Renal pelvis (tissue), 12 donors: ENCODE measurements at places on chromosomes 5 and 9. TPM values are rescaled to one million over a fixed set of nuclear protein-coding genes. Genes with fewer than 3 reads are reported as not detected.

DNA sequence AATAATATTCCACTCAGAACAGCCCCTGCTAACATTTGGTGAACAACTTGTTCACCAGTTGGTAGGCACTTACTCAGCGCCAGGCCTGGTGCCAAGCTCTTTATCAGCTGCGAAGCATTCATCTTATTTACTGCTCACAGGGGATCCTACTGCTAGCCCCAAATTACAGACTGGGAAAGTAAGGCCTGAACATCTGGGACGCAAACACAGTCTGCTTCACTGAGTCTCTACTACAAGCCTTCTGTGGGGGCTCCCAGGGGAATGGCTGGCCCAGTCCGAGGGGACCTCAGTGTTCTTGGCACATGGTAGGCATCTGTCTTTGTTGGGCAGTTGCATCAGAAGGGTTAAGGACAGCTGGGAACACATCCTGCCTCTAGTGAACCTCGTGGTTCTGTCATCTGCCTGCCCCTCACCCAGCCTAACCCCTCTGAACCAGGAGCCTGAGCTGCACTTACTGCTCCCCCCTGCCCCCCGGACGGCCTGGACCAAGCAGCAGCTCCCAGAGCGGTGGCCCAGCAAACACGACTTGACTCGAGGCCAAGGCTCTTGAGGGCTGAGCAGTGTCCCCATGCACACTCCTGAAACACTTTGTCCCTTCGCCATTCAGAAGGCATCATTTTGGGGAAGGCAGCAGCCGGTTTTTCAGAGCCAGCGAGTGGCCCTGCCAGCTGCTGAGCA lies at the start of gene PHYHD1:
PHYHD1 (plus strand) TSS at position 602 of the 678 bp plus-strand sequence. CDS start 1,342 bp downstream, outside the sequence.
- DNase-seq: no peak

IL4 gene
- polyA plus RNA-seq: not detected

DNA sequence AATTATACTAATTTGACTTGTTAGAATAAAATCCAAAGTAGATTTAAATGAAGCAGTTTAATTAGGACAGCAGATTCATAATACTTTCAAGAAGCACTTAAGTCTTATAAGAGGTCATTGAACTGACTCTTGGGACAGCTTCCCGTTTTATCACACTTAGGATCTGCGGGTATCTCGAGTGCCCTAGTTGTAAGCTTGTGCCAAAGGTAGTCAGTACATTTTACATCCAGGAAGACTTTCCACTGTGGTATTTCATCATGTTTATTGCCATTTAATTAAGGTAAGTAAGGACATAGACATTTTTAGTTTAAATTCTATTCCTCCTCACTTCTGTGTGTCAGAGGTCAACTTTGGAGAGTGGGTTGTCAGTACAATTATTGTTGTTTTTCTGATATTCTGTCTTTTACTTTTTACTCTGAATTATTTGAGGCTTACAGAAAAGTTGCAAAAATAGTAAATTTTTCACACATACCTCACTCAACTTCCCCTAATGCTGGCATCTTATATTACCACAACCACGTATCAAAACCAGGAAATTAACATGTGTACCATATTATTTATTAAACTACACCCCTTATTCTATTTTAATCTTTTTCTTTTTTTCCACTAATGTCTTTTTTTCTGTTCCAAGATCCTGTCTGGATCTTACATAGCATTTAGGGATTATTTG lies 7.5 kb upstream of the ZNF367 start:
- DNase-seq: no peak

GRCh38 chr5:145246961-145247744 lies 588.0 kb downstream of the PRELID2 start:
- no peak for DNase-seq

CTNND2 gene
- 1.9 TPM for polyA plus RNA-seq

SPARC gene
- 2,635 TPM for polyA plus RNA-seq

DNA sequence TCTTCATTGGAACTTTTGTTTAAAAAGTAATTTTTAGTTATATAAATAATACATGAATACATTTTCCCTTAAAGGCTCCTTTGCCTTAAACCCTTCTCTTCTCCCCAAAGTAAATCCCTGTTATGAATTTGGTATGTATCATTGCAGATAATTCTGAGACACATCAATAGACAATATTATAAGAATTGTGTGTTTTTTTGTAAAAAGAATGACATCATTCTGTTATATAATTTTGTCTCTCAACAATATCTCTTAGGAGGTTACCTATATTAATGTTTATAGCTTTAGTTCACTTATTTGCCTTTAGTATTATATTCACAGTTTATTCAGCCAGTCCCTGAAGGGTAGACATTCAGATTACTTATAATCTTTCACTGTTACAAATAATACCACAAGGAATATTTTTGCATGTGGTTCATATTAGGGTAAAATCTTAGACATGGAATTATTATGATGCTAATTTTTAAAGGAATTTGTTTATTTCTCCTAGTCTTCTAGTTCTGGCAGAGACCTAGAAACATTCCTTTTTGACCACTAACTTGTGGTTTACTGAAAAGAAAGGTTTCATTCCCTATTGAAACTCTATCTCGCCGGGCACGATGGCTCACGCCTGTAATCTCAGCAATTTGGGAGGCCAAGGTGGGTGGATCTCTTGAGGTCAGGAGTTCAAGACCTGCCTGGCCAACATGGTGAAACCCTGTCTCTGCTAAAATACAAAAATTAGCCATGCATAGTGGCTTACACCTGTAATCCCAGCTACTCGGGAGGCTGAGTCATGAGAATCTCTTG lies 105.6 kb downstream of the KCTD16 start:
- DNase-seq: no peak

DNA sequence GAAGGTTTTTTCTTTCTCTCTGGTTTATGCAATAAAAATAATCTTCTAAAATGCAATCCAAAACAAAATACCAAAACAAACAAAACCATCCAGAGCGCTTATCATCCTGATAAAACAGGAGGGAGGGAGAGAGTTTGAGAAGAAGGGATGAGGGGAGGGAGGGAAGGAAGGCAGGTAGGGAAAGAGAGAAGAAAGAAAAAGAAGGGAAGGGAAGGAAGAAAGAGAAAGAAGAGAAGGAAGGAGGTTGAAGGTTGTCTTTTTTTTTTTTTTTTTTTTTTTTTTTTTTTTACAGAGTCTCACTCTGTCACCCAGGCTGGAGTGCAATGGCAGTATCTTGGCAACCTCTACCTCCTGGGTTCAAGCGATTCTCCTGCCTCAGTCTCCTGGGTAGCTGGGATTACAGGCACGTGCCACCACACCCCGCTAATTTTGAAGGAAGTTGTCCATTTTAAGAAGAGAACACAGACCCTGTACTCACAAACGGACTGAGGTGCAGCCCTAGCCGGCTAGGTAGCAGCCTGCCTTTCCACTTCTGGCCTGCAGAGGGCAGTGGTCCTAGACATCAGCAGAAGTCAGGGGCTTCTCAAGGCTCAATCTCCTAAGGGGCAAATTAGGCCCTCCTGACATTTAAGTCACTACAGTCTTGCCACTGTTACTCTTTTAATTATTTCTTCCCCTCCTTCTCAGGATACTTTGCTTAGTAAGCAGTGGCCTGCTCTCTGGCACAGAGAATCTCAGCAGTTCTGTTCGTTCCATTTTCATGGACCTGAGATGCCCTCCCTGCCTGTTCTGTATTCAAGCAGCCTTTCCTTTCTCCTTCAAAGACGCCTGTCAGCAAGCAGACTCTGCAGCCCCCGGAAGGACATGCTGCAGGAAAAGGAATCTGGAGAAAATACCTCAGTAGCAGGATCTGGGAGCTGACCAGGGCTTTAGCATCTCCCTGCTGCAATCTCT lies 76.4 kb downstream of the EPB41L4B start:
- peak; percentile 63 for DNase-seq

GRCh38 chr9:129054163-129054851 lies 17.9 kb downstream of the MIGA2 start:
- no peak for DNase-seq

- DNase-seq: no peak
Observed at GRCh38 chr5:156582193-156582598, 255.2 kb downstream of the SGCD start.

DMGDH gene
- 23.2 TPM for polyA plus RNA-seq

DNAJB5 gene
- polyA plus RNA-seq: 12.0 TPM

- no peak for DNase-seq
Observed at GRCh38 chr5:81420039-81420667, 26.2 kb upstream of the ACOT12 start.

DNA sequence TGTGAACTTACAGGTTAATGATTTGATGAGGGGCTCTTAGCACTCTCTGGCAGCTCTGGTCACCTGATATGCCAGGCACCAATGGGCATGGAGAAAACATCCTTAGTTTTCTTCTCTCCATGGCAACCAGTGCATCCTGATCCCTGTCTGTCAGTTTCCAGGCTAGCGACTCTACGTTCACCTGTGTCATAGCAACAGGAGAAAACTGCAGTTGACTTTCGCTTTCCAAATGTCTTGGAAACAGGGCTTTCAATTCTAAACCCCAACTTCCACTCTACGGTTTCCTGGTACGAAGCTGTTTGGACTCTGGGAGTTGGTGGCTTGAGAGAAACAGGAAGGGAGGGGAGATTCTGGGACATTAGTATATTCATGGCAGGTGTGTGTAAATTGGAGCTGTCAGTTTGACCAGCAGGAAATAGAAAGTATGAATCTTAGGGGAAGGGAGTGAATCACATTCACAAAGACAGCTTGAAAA lies 74.4 kb downstream of the SLC28A3 start:
- DNase-seq: peak; percentile 64

GRCh38 chr9:72006501-72006900 lies 53.9 kb downstream of the C9orf57 start:
- no peak for DNase-seq

GRCh38 chr9:125398243-125398642 lies 136.6 kb downstream of the GAPVD1 start:
- no peak for DNase-seq

DNA sequence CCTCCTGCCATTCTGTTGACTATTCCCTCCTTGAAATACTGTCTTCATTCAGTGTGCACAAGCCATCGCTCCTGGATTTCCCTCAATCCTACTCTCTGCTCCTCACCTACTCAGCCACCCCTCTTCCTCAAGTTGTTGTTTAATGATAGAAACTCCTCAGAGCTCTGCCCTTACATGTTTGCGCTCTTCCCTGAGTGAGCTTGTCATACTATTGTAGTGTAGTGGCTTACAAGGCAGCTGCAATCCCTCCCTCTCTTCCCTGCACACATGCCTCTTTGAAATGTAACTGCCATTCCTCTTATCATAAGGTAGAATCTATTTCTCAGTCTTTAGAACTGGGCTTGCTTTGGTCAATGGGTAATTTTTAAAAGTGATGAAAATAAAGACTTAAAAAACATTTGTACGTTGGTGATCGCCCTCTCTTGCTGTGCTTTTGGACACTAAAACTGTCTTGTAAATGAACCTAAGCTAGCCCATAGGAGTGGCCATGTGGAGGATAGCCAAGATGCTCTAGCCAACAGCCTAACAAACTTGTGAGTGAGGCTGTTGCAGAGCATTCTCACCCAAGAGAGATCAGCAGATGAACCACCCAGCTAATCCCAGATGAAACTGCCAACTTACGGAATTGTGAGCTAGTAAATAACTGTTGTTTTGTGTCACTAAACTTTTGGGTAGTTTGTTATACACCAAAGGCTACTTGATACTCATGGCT lies 18.1 kb upstream of the SMAD5 start:
- DNase-seq: no peak

- DNase-seq: no peak
Observed at GRCh38 chr5:35776757-35777156, 79.9 kb upstream of the IL7R start.

DNA sequence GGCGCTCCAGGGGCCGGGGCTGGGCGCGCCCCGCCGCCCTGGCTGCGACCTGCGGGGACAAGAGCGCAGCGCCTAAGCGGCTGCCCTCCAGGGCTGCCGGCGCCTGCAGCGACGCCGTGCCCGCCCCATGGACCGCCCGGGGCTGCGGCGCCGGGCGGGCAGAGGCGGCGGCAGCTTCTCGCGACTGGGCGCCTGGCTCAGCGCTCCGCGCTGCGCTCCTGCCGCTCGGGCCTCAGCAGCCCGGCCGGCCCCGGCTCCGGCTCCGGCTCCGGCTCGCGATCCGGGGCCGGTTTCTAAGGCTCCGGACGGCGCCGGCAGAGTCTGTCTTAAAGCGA lies at the start of gene PITX1:
PITX1 (minus strand) TSS at position 328 of the 335 bp plus-strand sequence. CDS start 347 bp downstream, outside the sequence.
- no peak for DNase-seq

GRCh38 chr9:7177383-7177782 lies 419.6 kb downstream of the KDM4C start:
- no peak for DNase-seq

OMD gene
- 0.30 TPM for polyA plus RNA-seq

- no peak for DNase-seq
Observed at GRCh38 chr9:114172981-114173833, 17.9 kb downstream of the COL27A1 start.

DNA sequence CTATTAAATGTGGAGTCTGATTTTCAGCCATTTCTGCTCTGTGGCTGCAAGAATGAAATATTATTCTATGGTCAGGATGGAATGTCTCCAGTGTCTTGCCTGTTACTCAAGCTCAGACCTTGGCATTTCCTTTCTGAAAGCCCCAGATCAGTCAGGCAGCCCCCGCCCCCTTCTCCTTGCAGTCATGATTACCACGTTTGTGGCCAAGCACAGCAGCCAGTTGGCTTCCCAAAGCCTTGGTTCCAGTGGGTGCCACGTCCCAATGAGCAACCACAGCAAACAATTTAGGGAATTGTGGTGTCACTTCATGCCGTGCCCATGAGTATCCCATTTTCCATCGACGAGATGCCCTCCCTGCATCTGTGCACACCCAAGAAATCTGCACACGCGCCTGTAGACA lies 9.7 kb upstream of the OBP2A start:
- DNase-seq: no peak

DNA sequence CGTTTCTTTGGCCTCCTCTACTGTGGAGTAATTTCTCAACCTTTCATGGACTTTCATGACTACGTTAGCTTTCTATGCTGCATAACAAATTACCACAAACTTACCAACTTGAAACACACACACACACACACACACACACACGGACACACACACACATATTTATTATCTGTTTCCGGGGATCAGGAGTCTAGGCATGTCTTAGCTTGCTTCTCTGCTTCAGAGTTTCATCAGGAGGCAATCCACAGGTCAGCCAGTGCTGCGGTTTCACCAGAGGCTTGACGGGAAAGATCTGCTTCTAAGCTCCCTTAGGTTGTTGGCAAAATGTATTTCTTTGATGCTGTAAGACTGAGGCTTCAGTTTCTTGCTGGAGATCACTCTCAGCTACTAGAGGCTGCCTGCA lies 59.0 kb upstream of the C9orf72 start:
- no peak for DNase-seq

- DNase-seq: no peak
Observed at GRCh38 chr5:107990881-107991810, 320.4 kb upstream of the EFNA5 start.

HACD4 gene
- 3.2 TPM for polyA plus RNA-seq

PTGER4 gene
- 11.7 TPM for polyA plus RNA-seq

PURA gene
- polyA plus RNA-seq: 12.6 TPM

DNA sequence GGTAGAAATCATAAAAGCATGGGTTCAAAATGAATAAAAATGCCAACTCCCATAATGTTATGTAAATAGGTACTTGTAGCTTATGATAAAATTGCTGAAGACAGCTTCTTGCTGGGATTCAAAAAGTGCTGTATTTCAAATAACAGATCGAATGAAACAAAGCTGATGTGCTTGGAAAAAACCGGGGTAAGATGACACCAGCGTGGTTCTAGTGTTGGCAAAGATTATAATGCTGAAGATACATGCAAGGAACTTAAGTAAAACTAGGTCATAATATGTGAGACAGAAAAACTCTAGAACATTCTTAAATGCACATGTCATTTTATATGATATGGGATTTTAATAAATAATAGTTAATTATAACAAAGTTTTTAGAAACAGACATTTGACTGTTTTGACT lies 44.4 kb upstream of the APC start:
- DNase-seq: no peak

PCDHB9 gene
- 4.5 TPM for polyA plus RNA-seq

FOXD1 gene
- polyA plus RNA-seq: 11.8 TPM

GRCh38 chr5:75034137-75034739 lies 18.1 kb downstream of the GCNT4 start:
- no peak for DNase-seq

- no peak for DNase-seq
Observed at GRCh38 chr5:17403695-17404490, 94.1 kb upstream of the TAF11L2 start.
